ENCODE measurements at places on chromosomes 3 and 15.

DNA sequence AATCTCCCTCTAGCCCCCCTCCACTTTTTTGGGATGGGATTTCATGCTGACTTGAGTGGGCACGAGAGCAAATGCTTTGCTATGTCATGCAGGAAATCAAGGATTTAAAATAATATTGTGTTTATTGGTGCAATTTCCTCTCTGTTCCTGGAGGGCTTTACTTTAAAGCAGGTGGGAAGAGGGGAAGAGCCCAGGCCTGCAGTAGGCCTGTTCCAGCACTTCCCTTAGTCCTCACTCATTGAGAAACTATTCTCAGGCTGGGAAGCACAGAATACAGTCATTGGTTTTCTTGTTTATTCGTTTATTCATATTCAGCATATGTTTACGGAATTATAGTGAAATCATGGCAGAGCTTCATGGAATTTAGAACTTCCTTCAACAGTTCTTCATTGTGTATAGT lies 41.7 kb upstream of the SPSB4 start:
- DNase-seq, result no peak

DNA sequence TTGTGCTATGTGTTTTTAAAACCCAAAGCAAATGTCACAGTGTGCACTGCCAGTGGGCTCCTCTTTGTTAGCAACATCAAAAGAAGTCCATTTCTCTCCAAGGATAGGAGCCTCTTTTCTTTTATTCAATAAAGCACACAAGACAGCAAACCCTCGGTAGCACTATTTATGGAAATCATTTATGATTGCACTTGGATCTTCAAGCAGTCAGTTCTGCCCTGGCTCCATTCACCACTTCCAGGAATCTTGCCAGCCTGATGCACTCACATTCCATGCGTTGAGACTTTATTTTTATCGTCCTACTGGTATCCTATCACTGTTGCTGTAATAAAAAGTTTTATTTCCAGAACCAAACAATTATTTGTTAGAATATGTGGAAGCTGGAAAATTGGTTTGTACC lies 412.1 kb downstream of the TBL1XR1 start:
- DNase-seq, result no peak

GRCh38 chr15:38517312-38517975 lies 47.2 kb downstream of the RASGRP1 start:
- DNase-seq, result no peak

GRCh38 chr15:44094781-44095180 lies 100.3 kb downstream of the FRMD5 start:
- DNase-seq, result no peak

GRCh38 chr3:184241447-184242296 lies 7.1 kb downstream of the ALG3 start:
- no peak for DNase-seq

DNA sequence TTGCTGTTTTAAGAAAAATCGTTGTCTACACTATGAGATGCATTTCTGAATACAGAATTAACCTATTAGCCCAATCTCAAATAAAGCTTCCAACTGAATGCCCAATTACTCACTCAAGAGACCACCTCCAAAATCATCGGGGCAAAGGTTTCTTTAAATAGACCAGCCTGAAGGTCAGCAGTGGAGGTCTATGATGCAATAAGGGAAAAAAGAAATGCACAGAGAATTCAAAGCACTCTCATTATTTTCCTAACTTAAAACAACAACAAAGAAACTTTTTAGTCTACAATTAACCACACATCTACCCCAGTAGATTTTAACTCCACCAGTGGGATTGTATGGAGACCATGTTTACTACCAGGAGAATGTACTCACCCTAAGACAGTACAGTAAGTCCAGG lies 657.7 kb upstream of the CCDC54 start:
- DNase-seq, result no peak

DNA sequence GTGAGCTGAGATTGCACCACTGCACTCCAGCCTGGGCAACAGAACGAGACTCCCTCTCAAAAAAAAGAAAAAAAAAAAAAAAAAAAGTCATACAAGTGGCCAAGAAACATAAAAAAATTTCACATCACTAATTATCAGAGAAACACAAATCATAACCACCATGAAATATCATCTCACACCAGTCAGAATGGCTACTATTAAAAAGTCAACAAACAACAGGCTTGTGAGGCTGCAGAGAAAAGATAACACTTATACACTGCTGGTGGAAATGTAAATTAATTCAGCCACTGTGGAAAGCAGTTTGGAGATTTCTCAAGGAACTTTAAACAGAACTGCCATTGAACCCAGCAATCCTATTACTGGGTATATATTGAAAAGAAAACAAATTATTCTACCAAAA lies 291.1 kb upstream of the MCTP2 start:
- no peak for DNase-seq

- DNase-seq, result no peak
Observed at GRCh38 chr3:45937206-45938042, 5.8 kb upstream of the CXCR6 start.

DNA sequence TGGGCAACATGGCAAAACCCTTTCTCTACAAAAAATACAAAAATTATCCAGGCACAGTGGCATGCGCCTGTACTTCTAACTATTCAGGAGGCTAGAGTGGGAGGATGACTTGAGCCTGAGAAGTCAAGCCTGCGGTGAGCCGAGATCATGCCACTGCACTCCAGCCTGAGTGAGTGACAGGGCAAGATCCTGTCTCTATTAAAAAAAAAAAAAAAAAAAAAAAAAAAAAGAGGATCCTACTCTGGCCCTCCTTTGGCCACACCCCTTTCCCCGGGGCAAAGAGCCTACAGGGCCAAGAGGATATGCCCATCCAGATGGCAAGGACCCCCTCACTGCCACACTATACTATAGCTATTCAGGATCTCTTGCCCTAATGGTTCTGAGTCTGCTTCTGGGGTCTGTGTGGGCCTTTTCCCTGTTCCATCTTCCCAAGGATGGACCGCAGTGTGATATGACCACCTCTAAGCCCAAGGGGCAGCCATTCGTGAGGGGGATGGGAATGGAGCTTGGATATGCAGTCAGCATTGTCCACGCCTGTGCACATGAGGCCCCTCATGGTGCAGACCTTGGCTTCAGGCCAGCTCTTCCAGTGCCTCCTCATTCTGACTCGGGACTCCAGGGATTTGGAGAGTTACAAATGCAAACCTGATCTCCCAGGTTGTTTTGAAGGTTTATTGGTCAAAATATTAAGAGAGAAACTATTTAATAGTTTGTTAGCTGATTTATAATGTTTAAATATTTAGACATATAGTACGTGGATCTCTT lies 7.3 kb downstream of the TYRO3 start:
- DNase-seq, result no peak

GRCh38 chr3:41369838-41370237 lies 170.5 kb downstream of the CTNNB1 start:
- no peak for DNase-seq

DNA sequence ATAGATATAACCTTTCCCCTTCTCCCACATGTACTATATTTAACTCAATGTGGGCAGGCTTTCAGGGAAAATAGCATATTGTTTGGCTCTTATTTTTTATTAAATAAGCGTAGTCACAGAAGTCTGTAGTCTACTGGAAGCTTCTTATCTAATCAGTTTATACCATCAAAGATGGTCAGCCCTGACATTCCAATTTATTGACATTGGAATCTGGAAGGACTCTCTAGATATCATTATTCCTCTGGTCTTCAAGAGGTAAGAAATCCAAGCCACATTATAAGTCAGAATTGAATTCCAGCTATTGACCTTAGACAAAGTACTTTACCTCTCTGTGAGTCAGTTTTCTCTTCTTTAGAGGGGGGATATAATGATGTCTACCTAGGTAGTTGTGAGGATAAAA lies 38.5 kb upstream of the SCAANT1 start:
- no peak for DNase-seq

GRCh38 chr15:58378241-58379085 lies 53.3 kb upstream of the LIPC start:
- DNase-seq, result no peak

DNA sequence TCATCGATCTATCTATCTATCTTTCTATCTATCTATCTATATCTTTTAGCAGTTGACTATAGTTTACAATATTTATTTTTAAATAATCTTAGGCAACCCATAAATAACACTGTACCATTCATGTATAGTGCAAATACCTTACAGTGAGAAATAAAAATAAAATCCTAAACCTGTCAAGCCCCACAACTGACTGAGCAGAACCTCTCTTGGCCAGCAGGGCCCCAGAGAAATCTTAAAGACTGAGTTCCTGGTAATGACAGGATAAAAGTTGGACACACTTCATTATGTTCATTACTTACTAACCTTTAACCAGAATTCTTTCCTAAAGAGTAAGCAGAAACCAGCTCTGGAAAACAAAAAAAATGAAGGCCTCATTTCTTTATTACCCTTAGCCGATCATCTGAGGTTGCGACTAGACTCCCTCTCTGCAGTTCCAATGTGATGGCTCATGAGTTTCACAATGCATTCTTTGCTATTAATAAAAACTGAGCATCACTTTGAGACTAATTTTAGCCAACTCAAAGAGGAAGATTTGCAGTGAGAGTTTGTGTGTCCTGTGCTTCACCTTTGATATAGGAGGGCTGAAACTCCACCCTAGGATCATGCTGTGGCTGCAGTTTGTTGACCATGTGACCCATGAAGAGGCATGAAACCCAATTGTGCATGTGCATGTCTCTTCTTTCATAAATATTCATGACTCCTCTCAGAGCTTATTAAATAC lies 1072.0 kb downstream of the NSUN3 start:
- no peak for DNase-seq

- DNase-seq, result peak; percentile 70
Observed at GRCh38 chr3:66490214-66490613, 10.6 kb downstream of the LRIG1 start.

DNA sequence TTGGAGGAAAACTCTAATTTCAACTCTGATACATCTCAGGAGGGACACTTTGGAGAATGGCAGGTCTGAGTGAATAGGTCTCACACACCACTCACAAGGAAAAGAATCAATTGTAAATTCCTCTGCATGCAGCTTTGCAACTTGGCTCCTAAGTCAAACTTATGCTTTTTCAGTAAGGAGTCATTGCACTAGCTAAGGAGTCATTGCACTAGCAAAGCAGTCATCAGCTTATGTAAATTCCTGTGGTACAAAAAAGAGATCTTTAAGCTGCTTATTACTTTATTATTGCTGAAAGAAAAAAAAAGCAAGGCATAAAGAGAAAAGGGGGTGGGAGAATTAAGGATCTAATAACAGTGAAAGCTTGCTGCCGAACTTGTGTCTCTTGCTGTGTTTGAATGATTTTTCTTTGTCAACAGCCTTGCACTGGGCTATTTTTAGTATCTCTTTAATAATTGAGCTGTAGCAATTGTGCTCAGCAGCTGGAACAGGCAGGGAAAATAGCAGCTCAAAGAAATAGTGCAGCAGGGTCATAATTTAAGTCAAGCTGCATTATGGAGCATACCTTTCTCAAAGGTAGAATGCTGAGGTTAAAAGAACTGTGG lies 154.3 kb upstream of the ARPP21 start:
- no peak for DNase-seq

GRCh38 chr3:109213321-109213720 lies 76.8 kb downstream of the C3orf85 start:
- no peak for DNase-seq

DNA sequence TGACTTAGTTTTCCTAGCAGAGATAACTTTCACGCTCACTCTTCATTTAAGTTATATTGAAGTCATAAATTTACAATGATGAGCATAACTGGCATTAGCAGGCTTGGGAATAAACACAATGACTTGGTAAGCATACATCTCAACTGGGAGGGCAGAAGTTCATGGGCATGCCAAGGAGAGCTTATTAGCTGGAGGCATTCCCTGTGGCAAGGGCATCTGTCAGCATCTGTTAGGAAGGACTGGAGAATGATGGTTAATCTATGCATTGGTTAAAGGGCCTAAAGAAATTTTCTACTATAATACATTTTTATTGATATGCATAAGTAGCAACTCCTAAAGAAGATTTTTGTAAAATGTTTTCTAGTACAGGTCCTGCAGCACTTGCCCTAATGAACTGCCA lies 52.4 kb downstream of the NEK11 start:
- DNase-seq, result no peak

All from CD4-positive, alpha-beta T cell treated with Interleukin-4 for 4 hours (primary cell).